ENCODE measurements at places on chromosomes 1 and 21.

GRCh38 chr1:246179401-246179800 is 327.7 kb downstream of the SMYD3 start:
- DNase-seq: no peak

GRCh38 chr1:84156210-84156621 is 12.1 kb downstream of the PRKACB start:
- peak; percentile 75 for DNase-seq

- DNase-seq: peak; percentile 99
These were observed 88.3 kb upstream of the ARHGAP29 start for GRCh38 chr1:94325377-94326302.

- DNase-seq: peak; percentile 94
These were observed 49.6 kb downstream of the HSF2BP start for GRCh38 chr21:43609501-43610340.

- no peak for DNase-seq
These were observed 10.7 kb upstream of the CNR2 start for GRCh38 chr1:23923592-23924499.

DNA sequence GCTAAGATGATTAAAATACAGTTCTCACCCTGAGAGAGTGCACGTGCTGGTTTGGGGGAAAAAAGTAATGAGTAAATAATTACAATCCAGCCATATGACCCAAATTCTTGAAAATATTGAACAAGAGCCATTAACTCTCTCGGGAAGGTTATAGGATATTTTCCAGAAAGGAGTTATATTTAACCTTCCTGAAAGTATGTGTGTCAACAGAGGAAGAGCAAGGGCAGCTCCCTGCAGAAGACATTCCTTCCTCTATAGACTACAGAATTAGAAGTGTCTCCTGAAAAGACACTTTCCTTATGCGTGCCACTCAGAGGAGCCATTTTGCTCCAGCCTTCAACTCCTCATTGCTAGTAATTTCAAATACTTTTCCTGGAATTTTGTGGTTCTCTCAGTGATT is 648.7 kb downstream of the USP25 start:
- peak; percentile 68 for DNase-seq

- DNase-seq: no peak
These were observed 58.0 kb upstream of the GFI1 start for GRCh38 chr1:92544756-92545165.
